ENCODE measurements at places on chromosomes 12 and 14.

DNA sequence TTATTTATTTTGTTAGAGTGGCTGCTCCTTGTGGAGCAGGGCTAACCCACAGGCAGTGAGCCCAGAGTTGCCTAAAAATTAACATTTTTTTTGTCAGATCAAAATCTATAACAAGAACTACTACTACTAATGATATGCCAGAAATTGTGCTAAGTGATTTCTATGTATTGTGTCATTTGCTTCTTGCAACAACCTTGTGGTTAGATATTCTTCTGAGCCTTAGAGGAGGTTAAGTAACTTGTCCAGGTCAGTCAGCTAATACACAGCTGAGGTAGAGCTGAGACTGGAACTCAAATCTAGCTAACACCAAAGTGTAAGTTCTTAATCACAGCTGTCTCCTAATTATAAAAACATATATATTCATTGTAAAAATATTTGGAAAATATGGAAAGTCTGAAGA, 29.8 kb downstream of the CFL2 start:
- DNase-seq, result no peak

DNA sequence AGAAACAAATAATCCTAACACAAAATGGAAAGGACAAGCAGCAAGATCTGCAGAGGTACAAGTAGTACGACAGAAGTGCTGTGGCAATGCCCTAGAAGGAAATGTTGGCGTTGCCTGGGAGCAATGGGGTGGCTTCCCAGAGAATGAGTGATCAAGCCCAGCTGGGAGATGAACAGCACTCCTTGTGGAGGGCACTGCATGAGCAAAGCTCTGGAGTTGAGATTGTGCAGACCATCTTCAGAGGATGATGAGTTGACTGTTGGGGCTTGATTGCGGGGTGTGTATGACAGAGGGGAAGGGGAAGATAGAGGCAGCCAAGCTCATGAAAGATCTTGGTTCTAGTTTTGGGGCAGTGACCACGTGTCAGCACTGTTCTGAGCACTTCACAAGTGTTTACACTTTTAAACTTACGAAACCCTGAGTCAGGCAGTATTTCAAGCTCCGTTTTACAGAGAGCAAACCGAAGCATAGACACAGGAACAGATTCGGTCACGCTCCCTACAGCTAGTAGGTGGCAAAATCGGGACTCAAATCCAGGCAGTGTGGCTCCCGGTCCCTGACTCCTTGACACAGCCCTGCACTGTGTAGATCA, 127.2 kb upstream of the LHX5 start:
- no peak for DNase-seq

DNA sequence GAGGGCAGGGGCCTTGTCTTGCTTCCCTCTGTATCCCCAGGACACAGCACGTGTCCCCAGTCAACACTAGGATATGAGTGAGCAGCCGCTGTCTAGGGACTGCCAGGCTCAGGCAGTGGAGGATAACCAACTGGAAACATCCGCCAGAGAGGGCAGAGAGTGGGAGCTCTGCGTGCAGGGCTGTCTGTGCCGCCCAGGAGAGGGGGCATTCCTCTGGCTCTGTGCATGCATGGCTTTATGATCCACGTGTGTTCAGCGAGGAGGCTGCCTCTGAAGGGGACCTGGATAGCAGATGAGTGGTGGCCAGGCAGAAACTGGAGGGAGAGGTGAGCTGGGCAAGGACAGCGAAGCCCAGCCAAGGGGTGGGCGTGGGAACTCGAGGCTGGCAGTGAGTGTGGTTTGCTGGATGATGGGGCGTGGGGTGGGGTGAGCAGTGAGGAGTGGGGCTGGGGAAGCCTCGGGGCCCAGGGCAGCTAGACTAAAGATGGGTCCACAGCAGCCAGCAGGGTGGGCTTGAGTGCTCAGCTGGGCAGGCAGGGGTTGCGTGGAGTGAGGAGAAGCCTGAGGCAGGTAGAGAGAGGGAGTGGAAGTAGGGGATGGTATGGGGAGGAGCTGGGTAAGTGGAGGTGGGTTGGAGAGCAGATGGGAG, 72.9 kb downstream of the PRIMA1 start:
- DNase-seq, result no peak

GRCh38 chr12:13591488-13591887, 389.9 kb downstream of the GRIN2B start:
- DNase-seq, result no peak

GRCh38 chr12:106344131-106344530, 13.4 kb upstream of the POLR3B start:
- DNase-seq, result no peak
